ENCODE measurements at places on chromosomes 1 and 21. TPM values are rescaled to one million over a fixed set of nuclear protein-coding genes. Genes with fewer than 3 reads are reported as not detected.

Gene OR2L5
- not detected for total RNA-seq

Gene ZNF670
- 3.5 TPM for total RNA-seq

Gene CD1B
- total RNA-seq = not detected

Gene FCRL4
- total RNA-seq = not detected

Gene AMPD1
- total RNA-seq = not detected

Gene RHD
- total RNA-seq = not detected

Gene LRRC38
- 0.06 TPM for total RNA-seq

Gene SAMD11
- 16.3 TPM for total RNA-seq

Gene SLC35A3
- total RNA-seq = 8.5 TPM

Gene CFAP298
- 31.6 TPM for total RNA-seq

Gene LCE2B
- total RNA-seq = not detected

Gene TMEM52
- 0.30 TPM for total RNA-seq

Gene TRIM58
- total RNA-seq = not detected

Gene RWDD3
- total RNA-seq = 9.0 TPM

Gene KIF21B
- total RNA-seq = 2.2 TPM

Gene ATG4C
- total RNA-seq = 3.7 TPM

Gene PRR9
- total RNA-seq = not detected

Gene NBPF14
- 21.1 TPM for total RNA-seq

Gene PTBP2
- total RNA-seq = 6.3 TPM

Gene PERM1
- total RNA-seq = 0.10 TPM

Gene PRRX1
- not detected for total RNA-seq

Gene PSEN2
- 29.9 TPM for total RNA-seq

Gene JAM2
- total RNA-seq = not detected

Gene FTCD
- total RNA-seq = not detected

Gene FCRL2
- not detected for total RNA-seq

Gene HENMT1
- total RNA-seq = 5.3 TPM

Gene KCNN3
- total RNA-seq = not detected
